ENCODE measurements at places on chromosomes 13 and 19.
A peak's percentile ranks its signal among the peaks of the same experiment; 100 is the strongest.

- DNase-seq, result peak; percentile 61
These were observed 3.8 kb downstream of the PDE4A start for GRCh38 chr19:10424011-10424637.

- no peak for DNase-seq
These were observed 409.0 kb downstream of the COG6 start for GRCh38 chr13:40064154-40065097.

- no peak for DNase-seq
These were observed 79.4 kb downstream of the ZIC5 start for GRCh38 chr13:99892196-99892613.

DNA sequence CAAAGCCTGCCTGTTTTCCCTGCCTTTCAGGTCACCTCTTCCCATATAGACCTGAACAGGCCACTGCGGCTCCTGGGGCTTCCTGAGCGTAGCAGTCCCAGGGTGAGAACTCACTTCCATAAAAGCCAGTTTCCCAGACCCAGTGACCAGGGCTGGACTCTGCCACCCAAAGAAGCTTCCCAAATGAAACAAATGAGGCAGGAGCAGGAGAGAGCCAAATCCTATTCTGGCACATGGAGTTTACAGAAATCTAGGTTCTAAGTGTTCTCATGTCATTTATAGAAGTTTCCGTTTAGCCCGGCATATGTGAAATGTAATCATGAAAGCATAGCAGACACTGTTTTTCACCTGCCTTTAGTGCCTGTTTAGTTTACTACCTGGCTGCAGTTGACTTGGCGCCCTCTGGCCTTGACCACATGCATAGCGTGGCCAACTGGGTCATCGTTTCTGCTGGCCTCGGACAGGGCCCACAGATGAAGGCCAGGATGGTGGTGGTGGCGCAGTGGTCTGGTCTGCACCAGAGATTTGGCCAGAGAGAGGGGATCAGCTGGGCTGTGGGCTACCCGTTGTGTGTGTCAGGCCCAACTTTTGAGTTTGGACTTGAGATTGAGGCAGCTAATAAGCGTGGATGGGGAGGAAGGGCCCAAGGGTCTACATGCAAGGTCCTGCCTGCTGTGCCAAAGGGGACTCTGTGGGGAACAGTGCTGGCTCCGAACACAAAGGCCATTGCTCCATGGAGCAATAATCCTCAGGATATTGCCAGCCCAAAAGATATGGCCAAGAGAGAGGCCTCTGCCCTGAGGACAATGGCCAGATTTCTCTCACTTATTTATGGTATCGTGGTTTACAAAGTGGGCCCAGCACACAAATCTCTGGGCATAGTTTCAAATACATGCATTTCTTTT, 43.3 kb downstream of the NFIX start:
- no peak for DNase-seq

DNA sequence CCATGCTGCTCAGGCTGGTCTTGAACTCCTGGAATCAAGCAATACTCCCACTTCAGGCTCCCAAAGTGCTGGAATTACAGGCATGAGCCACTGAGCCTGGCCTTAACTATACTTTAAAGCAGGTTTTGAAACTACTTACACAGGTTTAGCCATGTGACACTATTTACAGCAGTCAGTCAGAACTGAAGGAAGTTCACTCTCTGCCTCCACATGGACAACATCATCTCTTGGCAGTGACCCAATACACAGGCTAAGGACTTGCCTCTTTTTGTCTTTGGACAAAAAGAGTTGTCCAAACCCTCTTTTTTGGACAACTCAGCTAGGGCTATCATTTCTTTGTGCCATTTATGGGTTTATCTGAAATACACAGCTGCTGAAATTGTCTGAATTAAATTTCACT, 89.0 kb upstream of the CLDN10 start:
- peak; percentile 61 for DNase-seq
